T-helper 2 cell (primary cell): ENCODE measurements at places on chromosomes 2 and 18.
A peak's percentile ranks its signal among the peaks of the same experiment; 100 is the strongest.

- DNase-seq = no peak
These were observed 22.3 kb upstream of the GPR17 start for GRCh38 chr2:127623388-127624319.

- DNase-seq = no peak
These were observed at the start of gene HOXD1 for GRCh38 chr2:176187899-176188773. HOXD1 (plus strand) TSS chr2:176188668; CDS start chr2:176188802, 134 bp downstream.

GRCh38 chr2:21422050-21422449 lies 298.3 kb downstream of the TDRD15 start:
- no peak for DNase-seq

DNA sequence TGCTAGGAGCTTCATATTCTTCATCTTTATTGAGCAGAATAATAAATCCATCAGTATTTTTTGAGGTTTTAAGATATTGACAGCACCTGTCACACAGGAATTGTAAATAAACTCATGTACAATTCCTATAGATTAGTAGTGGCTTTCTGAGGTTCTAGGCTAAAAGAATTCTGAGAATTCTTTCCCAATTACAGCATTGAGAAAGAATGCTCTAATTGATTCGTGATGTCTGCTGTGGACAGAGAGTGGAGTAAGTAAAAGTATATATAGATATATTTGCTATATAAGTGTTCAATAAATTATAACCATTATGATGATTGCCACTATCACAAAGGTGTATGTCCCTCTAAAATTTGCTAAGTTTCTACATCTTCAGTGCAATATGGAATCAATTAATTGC lies 186.5 kb upstream of the NRP2 start:
- no peak for DNase-seq

- DNase-seq = peak; percentile 26
These were observed 42.3 kb upstream of the ATIC start for GRCh38 chr2:215269397-215270117.

- no peak for DNase-seq
These were observed 6.2 kb downstream of the COPS8 start for GRCh38 chr2:237091779-237092436.

GRCh38 chr2:239775623-239776435 lies 249.3 kb downstream of the NDUFA10 start:
- DNase-seq = no peak

- no peak for DNase-seq
These were observed 438.6 kb downstream of the DLGAP1 start for GRCh38 chr18:4016391-4017049.

GRCh38 chr2:144894612-144895599 lies 375.0 kb upstream of the ZEB2 start:
- DNase-seq = no peak

GRCh38 chr2:171185941-171186340 lies 25.2 kb upstream of the TLK1 start:
- DNase-seq = no peak

GRCh38 chr2:37802899-37803379 lies 122.1 kb upstream of the RMDN2 start:
- no peak for DNase-seq

DNA sequence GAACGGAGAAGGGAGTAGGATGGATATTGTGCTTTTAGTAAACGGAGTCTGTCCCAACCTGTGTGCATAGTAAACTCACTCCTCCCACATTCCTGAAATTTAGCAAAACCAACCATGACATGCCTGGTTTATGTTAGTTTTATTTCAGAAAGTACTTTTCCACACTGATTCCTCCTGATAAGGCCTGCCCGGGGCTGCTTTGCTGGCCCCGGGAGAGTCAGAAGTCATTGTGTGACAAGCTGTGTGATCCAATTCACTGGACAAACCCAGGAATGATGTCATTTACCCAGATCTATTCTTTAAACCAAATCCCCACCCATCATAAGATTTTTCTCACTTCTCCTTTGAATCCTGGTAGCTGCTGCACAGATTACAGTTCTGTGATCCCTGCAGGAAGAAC lies 109.0 kb downstream of the SETBP1 start:
- DNase-seq = no peak

- DNase-seq = no peak
These were observed 353.2 kb upstream of the TRIB2 start for GRCh38 chr2:12363569-12363968.

- DNase-seq = no peak
These were observed 144.9 kb upstream of the ERBB4 start for GRCh38 chr2:212683346-212684097.

GRCh38 chr2:68441179-68441993 lies 25.7 kb downstream of the FBXO48 start:
- peak; percentile 92 for DNase-seq

DNA sequence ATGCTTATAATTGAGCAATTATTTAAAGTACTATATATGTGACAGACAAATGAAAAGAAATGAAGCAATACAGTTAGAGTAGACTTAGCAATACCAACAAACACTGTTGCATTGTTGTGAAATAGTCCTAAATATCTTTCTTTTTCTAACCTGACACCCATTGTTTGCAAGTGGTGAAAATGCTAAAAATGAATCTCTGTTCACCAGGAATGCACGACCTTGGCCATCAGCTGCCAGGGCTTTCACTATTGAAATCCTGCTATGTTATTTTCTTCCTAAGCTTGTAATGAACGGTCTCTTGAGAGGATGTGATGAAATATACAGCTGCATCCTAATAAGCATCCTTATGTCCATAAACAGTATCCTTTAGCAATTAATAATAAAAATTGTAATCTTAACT lies 136.2 kb upstream of the MGAT5 start:
- DNase-seq = no peak

- no peak for DNase-seq
These were observed 3.5 kb upstream of the NAGK start for GRCh38 chr2:71064754-71065621.
